Fibroblast of mammary gland (primary cell): ENCODE measurements at places on chromosomes 7 and 10.
A peak's percentile ranks its signal among the peaks of the same experiment; 100 is the strongest.

GRCh38 chr10:18610517-18610916, 40.9 kb downstream of the NSUN6 start:
- peak; percentile 90 for DNase-seq

DNA sequence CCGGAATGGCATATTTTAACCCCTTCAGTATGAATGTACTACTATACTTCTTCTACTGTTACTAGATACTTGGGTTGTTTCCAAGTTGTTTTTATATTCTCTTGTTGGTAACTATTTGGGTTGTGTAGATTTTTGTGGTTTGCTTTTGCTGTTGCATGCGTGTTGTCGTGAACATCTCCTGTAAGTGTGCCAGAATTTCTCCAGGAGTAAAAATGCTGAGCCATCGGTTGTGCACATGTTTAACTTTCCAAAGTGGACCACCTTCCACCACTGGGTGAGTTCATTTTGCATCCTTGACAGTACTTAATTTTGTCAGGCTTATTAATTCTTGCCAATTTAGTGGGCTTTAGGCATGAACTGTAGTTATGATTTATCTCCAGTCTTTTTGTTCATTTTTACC, 47.9 kb downstream of the CSGALNACT2 start:
- no peak for DNase-seq

- DNase-seq: no peak
These were observed 83.2 kb upstream of the SGCE start for GRCh38 chr7:94739180-94739579.

DNA sequence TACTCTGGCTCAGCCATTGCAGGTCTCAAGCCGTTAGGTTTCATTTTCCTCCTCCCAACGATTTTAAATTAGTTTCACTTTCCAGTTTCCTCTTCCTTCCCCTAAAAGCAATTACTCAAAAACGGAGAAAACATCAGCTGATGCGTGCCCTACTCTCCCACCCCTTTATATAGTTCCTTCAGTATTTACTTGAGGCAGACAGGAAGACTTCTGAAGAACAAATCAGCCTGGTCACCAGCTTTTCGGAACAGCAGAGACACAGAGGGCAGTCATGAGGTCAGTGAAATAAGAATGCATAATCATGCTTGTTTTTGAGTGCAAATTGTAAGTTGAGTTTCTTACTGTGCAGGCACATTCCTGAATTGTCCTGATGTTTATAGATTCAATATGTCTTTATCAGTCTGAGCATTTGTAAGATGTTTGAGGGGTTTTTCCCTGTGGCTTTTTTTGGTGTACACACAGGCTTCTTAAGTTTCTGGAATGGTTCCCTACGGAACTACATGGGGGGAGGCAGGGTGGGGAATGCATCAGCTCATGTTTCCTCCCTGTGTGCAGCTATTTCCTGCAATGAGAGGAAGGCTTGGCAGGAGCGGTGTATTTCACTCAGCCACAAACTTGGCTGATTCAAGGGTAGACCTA, at the start of gene IFIT3:
TSS of gene IFIT3 (plus strand) at position 195 of the 639 bp plus-strand sequence. CDS start at position 272, 77 bp downstream.
- DNase-seq: peak; percentile 95

- DNase-seq: no peak
These were observed 275.0 kb downstream of the ELMO1 start for GRCh38 chr7:37173670-37174069.

GRCh38 chr10:122727426-122727825, 27.8 kb upstream of the C10orf120 start:
- no peak for DNase-seq

GRCh38 chr10:1169186-1169885, 113.2 kb downstream of the WDR37 start:
- no peak for DNase-seq

- peak; percentile 62 for DNase-seq
These were observed 5.8 kb downstream of the IDE start for GRCh38 chr10:92567952-92568600.

DNA sequence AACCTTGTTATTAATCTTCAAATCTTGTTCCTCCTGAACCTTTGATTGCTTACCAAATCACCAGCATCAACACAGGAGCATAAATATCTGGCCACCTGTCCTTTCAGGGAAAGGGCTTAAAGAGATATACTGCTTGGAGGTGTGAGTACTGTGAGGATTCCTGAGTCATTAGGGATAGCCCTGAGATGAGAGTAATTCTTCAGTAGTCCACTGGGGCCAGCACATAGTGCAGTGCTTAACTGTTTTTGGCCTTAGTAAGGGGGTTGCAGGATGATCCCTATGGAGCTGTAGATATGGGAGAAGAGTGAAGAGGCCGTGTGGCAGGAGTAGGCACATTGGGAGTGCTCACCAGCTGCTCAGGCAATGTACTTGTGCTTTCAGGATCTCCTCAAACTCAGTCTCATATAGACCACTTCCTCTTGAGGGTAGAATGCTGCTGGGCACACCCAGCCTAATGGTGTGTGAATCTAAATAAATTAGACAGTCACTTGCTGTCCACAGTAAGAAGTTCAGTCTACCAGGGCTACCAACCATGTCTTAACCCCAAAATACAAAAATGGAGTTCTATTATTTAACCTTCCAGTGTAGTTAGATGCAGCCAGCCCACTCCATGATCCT, 26.5 kb upstream of the GPR141 start:
- DNase-seq: no peak

- no peak for DNase-seq
These were observed 2.4 kb downstream of the ADGRA1 start for GRCh38 chr10:133090101-133090500.

DNA sequence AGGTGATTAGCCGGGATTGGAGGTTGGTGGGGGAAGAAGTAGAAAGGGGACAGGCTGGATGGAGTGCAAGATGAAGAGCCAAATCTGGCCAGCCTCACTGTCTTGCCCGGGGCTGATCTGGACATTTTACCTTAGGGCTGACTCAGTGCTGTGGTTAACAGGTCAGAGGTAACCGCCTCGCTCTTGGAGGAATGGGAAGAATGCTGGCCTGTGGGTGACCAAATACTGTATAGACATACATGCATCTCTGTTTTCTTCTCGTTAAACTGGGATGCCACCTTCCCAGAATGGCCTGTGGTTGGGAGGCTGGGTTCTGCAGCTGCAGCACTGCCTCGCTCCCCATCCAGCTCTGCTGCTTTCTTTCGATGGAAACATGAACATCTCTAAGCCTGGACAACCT, 120.0 kb downstream of the SEC23IP start:
- DNase-seq: no peak

GRCh38 chr7:123748171-123748733, 551 bp downstream of the WASL start:
- DNase-seq: peak; percentile 30

DNA sequence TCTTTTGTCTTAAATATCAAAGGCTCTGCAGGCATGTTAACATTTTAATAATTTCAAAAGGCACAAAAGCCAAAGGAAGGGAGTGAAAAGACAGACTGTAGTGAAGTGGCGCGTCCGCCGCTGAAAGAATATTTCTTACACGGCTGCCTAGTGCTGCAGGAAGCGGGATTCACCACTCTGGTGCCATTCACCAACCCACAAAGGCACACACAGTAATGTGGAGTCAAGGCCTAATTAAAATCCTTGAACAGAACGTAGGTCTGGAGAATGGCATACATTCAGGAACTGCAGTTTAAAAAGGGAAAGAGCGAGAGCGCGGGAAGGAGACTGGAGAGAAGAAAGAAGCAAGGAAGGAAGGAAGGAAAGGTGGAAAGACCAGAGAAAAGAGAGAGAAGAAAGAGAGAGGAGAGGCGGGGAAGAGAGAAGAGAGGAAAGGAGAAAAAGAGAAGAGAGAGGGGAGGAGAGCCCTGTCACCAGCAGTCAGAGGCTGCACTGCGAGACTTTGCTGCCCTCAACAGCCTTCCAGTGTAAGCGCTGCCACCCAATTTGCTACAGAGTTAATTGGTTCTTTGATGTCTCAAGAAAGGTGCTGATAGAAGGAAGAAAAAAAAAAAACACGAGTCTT, 554.0 kb downstream of the MDFIC start:
- DNase-seq: no peak

GRCh38 chr7:129780974-129781927, 169.7 kb downstream of the NRF1 start:
- no peak for DNase-seq

DNA sequence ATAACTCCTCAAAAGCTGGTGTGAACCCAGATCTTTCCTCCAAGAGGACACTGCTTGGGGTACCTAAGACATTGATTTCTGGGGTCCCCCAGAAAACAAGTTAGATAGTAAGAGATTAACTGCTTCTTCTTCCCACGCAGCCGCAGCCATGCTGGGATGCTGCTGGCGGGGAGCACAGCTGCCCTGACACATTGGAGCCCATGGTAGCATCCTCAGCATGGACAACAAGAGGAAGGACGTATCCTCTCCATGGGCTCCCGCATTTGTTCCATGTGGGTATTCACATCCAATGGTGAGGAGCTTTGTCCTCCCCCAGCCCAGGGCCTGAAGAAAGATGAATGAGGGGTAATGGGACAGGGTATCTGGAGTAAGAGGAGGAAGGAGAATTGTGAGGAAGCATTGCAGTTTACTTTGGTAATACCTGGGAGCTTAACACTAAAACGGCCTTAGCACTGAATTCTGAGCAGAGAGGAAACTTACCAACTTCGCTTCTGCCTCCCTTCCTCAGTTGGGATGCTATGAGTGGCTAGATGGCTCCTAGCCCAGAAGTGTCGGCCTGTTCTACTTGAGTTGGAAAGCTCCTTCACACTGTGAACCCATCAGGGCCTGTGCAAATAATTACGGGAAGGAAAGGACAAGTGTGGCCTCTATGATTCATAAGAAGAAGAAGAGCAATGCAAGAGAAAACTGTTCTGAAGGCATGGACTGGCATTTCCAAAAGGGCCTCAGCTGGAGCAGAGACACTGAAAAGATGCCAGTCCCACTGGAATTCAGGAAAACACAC, 43.9 kb downstream of the C10orf120 start:
- no peak for DNase-seq

GRCh38 chr10:106714734-106715555, 449.6 kb downstream of the SORCS1 start:
- DNase-seq: no peak

- DNase-seq: peak; percentile 88
These were observed 227.7 kb upstream of the SEMA3E start for GRCh38 chr7:83876593-83876992.

DNA sequence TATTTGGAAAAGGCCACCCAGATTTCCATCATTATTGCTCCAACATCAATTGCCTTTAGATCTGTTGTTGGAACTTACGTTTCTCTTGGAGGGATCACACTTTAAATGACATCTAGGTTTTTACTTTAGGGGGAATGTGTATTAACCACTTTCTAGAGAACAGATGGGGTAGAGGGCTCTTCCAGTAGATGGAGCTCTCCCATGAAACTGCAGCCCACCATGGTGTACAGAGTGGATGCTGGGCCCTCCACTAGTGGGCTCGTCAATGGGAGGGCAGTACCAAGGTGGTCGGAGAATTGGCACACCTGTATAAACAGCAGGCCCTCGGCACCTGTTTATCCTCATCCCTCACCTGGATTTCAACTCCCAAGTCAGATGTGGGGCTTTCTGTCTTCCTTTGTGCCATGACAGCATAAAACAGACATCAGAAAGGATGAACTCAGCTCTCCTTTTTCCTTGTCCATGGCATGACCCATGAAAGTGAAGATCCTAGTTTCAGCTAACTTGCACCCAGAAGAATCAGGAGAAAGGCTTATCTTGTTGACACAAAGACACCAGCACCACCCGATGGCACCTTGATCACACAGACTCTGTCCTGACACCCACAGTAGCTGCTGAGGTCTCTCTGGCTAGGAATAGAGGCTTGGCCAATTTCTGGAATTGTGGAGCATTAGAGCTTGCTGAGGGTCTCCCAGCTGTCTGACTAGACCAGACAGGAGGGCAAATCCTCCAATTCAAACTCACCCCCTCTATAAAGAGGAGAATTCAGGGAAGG, 150.5 kb downstream of the CYP26A1 start:
- DNase-seq: peak; percentile 9

DNA sequence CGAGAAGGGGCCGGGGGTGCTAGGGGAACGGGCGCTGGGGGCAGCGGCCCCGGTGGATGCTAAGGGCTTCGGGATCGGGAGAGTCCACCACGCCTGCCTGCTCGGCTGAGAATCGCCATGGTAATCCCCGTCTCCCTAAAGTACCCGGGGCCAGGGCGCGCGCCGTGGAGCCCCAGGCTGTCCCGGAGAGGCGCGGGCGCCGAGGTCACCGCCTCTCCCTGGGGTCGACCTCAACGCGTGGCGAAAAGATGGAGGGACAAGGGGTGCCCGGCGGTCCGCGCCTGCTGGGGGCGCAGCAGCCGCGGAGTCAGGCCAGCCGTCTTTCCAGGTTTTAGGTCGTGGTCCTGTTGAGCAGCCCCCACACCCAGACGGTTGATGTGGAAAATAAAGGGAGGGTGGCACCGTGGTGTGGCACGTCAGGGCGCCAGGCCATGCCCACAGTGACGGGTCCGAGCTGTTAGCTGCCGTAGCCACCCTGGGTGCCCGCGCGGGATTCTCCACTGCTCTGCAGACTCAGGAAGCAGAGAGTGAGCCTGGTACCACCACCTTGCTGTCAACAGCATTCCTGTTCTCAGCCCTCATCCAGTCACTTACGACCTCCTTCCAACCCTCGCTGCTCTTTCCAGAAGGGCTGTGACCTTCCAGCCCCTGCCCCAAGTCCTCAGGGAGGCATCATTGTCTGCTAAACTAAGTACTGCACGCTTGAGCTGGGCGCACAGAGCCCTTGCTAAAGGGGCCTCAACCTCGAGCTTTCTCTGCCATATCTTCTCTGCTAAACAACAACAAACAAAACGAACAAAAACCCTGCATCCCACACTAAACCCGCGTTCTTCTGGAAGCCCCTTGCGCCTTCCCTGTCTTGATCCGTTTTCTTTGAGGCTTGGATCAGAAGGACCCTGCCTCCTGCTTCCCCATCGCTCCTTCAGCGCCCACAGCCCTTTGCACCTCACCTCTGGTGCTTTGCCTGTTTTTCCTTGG, 666 bp downstream of the SMKR1 start:
- no peak for DNase-seq

DNA sequence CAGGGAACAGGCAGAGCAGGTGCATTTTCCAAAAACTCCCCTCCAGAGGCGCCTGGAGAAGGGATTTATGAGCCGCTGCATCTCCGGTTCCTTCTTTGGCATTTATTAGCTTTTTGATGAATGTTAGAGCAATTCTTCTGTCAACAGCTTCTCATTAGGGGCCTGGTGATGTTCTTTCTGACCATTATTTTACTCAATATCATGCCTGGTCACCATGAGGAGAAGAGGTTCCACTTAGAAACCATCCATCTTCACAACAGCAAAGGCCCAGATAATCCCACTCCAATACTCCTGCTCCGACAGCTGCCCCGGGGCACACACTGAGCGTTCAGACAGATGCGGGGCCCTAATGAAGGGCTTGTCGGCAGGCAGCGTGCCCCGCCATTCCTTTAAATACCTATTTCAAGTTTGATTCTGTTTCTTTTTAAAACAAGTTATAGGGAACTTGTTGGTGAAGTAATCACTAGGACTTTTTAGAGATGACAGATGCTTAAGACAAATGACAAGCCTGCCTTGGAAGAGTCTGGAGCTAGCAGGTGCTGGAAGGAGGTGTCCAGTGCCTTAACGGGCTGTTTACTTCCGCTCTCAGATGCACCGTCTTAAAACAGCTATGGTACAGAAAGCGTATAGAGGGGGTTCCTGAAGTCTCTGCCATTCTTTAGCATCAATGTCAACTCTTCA, 31.7 kb downstream of the ECHDC3 start:
- no peak for DNase-seq

GRCh38 chr7:2289111-2289586, 25.1 kb downstream of the SNX8 start:
- no peak for DNase-seq
